ENCODE measurements at places on chromosomes 7 and 10.
A peak's percentile ranks its signal among the peaks of the same experiment; 100 is the strongest.

DNA sequence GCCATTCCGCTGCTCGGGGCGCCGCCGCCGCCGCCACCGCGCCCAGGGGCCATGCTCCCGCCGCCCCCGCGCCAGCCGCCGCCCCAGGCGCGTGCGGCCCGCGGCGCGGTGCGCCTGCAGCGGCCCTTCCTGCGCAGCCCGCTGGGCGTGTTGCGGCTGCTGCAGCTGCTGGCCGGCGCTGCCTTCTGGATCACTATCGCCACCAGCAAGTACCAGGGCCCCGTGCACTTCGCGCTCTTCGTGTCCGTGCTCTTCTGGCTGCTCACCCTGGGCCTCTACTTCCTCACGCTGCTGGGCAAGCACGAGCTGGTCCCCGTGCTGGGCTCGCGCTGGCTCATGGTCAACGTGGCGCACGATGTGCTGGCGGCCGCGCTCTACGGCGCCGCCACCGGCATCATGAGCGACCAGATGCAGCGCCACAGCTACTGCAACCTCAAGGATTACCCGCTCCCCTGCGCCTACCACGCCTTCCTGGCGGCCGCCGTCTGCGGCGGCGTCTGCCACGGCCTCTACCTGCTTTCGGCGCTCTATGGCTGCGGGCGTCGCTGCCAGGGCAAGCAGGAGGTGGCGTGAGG lies 383 bp downstream of the MARVELD1 start:
- peak; percentile 74 for DNase-seq

GRCh38 chr7:87774690-87775089 lies 101.5 kb downstream of the SLC25A40 start:
- DNase-seq: no peak

DNA sequence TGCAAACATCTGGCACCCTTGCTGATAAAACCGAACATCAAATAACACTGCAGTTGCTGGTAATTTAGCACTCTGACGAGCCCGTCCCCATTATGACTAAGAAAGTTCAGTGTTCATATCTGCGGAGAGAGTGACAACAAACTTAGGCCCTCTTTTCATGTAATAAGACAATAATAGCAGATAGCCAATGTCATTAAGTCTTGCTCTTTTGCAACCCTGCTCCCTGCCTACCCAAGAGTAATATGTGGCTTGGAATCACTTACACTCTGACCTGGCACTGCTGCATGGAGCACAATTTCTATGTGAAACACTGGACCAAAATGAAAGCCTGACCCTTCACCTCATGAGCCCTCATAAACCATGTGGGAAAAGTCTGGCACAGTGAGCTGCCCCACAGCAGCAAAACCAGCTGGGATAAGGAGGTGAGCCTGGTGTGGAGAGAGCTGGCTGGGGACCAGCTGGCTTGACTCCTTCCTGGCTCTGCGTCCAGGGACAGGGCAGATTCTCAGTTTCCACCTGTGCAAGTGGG lies 86.5 kb downstream of the HIPK2 start:
- DNase-seq: no peak

- no peak for DNase-seq
Observed at GRCh38 chr7:111352319-111352718, 210.0 kb downstream of the IMMP2L start.

GRCh38 chr7:139231513-139232376 lies 708 bp downstream of the UBN2 start:
- peak; percentile 6 for DNase-seq

DNA sequence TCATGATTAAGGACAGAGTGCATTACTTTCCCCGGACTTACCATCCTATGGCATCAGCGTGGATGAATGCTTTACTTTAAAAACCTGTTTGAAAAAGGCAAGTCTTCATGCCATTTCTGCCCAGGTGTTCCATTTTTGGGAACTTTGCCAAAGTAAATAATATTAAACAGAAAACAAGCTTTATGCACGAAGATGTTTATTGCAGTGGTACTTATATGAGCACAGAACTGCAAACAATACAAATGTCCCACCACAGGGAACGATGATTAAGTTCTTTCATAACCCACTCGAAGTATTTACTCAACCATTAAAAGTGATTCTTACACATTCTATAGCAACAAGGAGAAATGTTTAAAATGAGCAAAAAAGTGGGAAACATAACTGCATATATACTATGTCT lies 109.7 kb upstream of the GDF10 start:
- no peak for DNase-seq

- DNase-seq: no peak
Observed at GRCh38 chr10:79390551-79391229, 43.4 kb downstream of the PPIF start.

DNA sequence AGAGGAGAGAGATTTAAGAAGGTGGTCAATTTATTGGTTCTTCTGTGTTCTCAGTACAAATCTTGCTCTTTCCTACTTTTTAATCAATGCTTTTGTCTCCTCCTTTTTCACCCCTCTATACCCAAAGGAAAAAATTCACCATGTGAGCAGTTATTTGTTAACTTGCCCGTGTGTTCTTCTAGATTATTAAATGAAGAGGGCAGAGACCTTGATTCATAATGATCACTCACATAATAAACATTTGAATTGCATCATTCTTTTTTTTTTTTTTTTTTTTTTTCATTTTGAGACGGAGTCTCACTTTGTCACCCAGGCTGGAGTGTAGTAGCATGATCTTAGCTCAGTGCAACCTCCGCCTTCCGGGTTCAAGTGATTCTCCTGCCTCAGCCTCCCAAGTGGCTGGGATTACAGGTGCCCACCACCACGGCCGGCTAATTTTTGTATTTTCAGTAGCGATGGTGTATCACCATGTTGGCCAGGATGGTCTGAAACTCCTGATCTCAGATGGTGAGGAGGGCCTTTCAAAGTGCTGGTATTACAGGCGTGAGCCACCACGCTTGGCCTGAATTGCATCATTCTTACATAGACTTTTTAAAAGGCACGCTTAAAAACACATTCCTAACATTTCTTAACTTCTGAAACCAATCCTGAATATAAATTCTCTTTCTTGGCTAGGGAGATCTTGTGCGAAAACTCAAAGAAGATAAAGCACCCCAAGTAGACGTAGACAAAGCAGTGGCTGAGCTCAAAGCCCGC lies 3.6 kb downstream of the GARS1 start:
- DNase-seq: peak; percentile 16

- DNase-seq: no peak
Observed at GRCh38 chr7:108311446-108312168, 144.6 kb downstream of the NRCAM start.

GRCh38 chr10:58570979-58571378 lies 58.3 kb downstream of the BICC1 start:
- no peak for DNase-seq

- no peak for DNase-seq
Observed at GRCh38 chr7:71705217-71705616, 573.3 kb downstream of the GALNT17 start.

DNA sequence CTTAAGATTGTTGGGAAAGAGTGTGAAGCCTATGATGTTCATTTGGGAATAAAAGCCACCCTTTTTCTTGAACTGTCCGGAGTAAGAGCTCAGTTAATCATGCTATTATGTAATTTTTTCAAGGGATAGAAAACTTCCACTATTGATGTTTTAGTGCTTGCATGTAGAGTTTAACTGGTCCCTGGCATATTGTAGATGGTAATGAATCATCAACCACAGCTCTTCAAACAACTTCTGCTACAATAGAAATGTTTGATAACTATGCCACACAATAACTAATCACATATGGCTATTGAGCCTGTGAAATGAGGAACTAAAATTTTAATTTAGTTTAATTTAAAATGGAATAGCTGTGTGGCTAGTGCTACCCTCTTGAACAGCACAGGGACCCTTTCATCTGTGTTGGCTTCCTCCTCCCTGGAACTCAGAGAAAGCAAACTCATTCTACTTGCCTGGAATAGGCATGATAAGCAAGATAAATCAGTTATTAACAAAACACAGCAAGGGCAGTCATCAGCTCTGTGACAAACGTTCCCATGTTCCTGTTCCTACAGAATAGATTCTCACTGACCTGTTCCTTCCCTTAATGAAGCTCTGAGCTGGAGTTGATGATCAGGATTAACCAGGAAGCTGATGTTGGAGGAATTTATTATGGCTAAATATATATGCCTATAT lies 4.9 kb upstream of the SRI start:
- DNase-seq: peak; percentile 43

GRCh38 chr10:24480447-24480846 lies 243.2 kb downstream of the ARHGAP21 start:
- DNase-seq: no peak

GRCh38 chr7:147829016-147829415 lies 761.5 kb upstream of the C7orf33 start:
- no peak for DNase-seq

DNA sequence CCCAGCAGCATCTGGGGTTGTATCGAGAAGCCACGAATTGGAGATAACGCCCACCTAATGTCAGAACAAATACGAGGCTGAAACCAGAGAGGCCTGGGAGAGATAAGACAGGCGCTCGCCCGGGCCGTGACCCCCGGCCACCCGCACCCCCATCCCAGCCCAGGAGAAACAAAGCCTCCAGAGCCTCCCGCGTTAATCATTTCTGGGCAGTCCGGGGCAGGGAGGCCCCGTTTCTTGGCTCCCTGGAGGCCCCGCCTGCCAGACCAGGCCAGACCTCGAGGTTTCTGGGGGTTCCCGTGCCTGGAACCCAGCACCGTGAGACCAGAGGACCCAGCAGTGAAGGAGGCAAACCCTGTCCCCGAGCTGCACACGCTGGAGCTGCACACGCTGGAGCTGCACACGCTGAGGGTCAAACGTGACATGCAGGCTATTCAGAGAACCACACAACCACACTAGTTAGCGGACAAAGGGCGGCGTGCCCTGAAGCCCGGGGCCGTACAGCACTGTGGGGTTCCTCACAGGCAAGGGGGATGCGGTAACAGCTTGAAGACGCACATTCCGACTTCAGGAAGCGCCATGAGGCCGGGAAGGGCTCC lies 53.4 kb downstream of the FOXL3 start:
- DNase-seq: no peak

DNA sequence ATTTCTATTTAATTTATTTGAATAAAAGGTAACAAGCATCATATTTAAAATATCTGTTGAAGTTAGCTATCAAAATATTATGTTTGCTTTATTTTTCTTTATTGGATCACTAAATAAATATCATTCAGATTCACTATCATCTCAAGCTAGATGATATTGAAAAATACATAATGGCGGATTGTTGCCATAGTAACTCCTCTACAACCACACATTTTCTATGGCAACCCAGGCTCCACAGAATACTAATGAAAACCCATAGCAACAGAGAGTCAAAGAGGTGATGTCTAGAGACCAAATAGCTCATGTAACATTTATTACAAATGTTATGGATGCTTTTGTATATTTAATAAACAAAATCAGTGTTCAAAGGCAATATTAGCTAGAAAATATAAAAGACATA lies 148.9 kb upstream of the CDK1 start:
- no peak for DNase-seq

DNA sequence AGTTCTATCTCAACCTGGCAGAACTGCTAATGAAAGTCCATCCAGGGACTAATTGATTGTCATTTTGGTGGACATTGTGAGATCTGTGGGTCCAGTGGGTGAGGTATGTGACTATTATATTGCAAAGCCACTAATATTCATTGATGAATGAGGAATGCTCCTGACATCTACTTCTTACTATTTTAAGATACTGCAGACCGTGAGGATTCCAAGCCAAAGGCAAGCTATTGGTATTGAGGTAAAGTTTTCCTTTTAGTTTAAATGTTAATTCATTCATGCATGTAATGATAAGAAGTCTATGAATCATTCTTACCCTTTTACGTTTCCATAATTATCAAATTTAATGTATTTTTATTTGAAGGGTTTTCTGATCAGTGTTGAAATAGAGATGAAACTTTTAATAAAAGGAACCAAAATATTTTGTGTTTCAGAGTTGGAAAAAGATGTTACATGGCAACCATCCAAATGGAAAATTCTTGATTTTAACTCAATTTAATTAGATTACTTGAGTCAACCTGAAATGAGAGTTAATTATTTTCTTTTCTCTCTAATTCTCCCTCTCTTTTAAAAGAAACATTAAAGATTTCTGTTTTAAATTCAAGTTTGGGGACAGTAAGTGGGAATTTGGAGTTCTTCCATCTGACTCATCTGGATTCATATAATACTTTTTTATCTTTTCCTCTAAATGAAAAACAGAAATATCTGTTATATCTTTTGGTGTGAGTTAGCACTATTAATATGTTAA lies 39.6 kb downstream of the NUP205 start:
- peak; percentile 28 for DNase-seq

GRCh38 chr7:108293149-108293612 lies 163.0 kb upstream of the LAMB4 start:
- DNase-seq: no peak

DNA sequence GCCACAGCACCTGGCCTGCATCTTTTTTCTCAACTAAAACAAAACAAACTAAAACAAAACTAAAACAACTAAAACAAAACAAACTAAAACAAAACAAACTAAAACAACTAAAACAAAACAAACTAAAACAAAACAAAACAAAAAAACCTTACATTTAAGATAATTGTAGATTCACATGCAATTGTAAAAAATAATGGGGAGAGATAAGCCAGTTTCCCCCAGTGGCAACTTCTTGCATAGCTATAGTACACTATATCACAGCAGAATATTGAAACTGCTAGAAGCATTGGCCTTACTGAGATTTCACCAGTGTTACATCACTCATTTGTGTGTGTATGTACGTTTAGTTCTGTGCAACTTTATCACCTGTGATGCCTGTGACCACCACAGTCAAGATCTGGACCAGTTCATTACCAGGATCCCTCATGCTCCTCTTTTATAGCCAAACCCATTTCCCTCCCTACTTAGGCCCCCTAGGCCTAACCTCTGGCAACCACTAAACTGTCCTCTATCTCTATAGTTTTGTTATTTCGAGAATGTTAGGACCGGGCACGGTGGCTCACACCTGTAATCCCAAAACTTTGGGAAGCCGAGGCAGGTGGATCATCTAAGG lies 9.3 kb downstream of the FXYD4 start:
- peak; percentile 44 for DNase-seq

- no peak for DNase-seq
Observed at GRCh38 chr7:88355011-88355410, 48.3 kb upstream of the STEAP4 start.

DNA sequence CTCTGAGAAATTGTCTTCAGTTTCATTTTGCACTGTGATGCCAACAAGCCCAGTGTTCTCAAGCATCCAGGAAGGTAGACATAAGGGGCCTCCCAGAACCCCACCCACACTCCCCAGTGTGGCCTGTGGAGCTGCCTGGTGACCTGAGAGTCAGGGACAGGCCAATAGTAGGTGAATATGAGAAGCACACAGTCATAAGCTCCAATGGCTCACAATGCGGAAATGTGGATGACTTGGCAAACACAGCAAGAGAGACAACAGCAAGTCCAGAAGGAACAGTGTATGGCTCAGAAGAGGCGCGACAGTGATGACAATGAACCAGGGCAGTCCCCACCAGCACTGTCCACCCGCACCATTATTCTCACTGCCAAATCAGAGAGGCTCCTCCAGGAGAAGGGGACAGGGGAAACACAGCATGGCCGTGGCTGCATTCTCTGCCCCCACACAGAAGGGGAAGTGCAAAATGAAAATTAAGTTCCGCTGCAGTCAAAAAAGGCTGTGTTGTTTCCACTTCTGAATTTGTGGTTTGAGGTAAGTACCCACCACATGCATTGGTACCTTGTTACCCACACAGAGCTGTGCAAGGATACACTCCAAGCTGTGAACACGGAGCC lies 419.8 kb downstream of the GRID1 start:
- no peak for DNase-seq

GRCh38 chr10:83680470-83680891 lies 458.8 kb upstream of the GHITM start:
- DNase-seq: no peak

Data from IMR-90 (cell line).